CD4-positive, alpha-beta T cell treated with Interleukin-17A for 1 hour (primary cell): ENCODE measurements at places on chromosomes 3 and 15.

- no peak for DNase-seq
Measured at GRCh38 chr3:32542807-32543206, 27.9 kb downstream of the DYNC1LI1 start.

- DNase-seq: no peak
Measured at GRCh38 chr15:36584511-36584910, 5.1 kb downstream of the CDIN1 start.

GRCh38 chr15:32956006-32956405 is 238.2 kb downstream of the GREM1 start:
- no peak for DNase-seq

DNA sequence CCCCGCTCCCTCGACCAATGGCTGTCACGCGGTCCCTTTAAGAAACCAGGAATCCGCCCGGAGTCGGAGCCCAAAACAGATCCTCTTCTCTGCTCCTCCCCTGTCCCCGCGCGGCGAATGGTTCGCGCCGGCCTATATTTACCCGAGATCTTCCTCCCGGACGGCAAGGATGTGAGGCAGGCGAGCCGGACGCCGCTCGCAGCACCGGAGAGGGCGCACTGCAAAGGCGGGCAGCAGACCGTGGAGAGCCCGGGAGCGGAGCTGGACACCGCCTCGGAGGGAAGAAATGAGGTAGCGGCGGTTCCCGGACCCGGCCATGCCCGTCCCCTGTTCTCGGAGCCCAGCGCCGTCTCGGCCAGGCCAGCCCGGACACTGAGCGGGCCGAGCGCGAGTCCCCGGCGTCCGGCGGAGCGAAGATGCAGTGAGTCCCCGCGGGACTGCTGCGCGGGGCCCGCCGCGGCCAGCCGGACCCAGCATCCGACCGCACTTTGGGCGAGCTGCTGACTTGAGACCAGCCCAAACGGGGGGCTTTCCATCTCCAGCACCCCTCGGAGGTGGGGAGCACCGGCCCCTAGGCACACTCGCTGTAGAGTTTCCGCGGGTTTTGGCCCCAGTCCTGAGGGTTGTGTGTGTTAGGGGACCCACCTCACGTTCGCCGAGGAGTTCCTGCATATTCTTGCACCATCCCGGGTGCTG is at the start of gene FAM43A:
FAM43A (plus strand) TSS at position 166 of the 696 bp plus-strand sequence. CDS start 944 bp downstream, outside the sequence.
- peak; percentile 88 for DNase-seq

GRCh38 chr3:167780214-167780883 is 44.8 kb downstream of the SERPINI1 start:
- no peak for DNase-seq

GRCh38 chr3:143145906-143146305 is 26.3 kb downstream of the CHST2 start:
- DNase-seq: no peak

DNA sequence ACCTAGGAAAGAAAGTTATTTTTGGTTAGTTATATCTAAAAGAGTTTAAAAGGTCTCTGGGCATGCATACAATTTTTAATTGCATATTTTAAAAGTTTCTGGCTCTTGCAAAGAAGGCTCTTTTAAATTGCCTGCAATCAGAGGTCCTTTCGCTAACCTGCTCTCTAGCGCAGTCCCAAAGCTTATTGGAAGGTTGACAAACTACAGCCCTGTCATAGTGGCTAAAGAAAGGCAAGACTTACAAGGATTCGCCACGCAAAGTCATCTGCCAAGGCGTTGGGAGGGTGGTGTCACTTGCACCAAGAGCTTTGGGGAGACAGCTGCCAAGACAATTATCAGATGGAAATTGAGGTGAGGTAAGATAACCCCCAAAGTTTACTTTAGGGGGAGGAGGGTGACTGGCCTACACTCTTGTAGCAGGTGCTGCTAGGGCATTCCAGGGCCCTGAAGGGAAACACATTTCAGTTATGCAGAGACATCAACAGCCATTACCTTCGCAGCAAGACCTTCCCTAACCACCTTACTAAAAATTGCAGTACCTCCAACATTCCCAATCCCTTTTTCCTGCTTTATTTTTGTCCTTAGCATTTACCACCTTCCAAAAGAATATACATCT is 606.2 kb downstream of the MAGI1 start:
- DNase-seq: no peak

GRCh38 chr15:90465140-90465929 is 64.4 kb upstream of the CRTC3 start:
- no peak for DNase-seq

GRCh38 chr3:108333961-108334360 is 37.6 kb downstream of the HHLA2 start:
- DNase-seq: no peak

DNA sequence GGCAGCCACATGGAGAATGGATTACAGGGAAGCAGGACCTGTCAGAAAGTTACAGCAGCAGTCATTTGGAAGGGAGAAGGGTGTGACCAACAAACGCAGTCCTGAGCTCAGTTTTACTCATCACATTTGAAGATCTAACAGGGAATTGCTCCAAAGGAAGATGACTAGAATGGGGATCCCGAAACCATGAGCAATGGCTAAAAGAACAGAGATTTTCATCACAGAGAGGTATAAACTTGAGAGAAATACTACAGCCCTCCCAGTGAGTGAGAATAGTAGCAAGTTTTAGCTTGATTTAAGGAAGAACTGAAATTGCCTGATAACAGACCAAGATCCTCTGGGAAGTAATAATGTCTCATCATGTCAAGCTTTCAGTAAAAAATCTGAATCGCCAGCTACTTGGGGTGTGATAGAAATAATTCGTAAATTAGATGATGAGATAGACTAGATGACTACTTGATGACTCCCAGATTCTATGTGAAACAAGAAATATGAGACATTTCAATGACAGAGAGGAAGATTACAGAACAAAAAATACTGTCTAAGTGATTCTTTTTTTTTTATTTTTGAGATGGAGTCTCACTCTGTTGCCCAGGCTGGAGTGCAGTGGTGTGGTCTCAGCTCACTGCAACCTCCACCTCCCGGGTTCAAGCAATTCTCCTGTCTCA is 16.9 kb downstream of the CD47 start:
- no peak for DNase-seq

DNA sequence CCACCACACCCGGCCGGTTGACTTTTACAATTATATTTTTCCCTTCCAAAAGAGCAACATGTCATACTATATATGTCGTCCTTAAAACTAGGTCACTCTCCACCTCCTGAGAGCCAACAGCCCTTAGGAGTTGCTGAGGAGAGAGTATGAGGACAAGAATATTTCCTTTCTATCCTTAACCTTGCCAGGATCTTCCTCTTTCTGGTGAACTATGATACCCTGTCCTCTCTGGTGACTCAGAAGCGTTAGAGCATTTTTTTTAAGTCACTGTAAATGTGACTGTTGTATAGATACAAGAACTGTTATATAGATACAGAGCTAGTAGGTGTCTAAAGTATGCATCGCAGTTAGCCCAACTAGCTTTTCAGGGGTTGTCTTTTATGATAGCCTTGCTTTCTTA is 33.7 kb upstream of the MTHFS start:
- DNase-seq: no peak

GRCh38 chr15:59662260-59662659 is 4.9 kb upstream of the GTF2A2 start:
- no peak for DNase-seq

GRCh38 chr3:75110741-75111140 is 496.3 kb upstream of the CNTN3 start:
- DNase-seq: no peak

- DNase-seq: no peak
Measured at GRCh38 chr15:49707598-49707997, 86.8 kb downstream of the DTWD1 start.

DNA sequence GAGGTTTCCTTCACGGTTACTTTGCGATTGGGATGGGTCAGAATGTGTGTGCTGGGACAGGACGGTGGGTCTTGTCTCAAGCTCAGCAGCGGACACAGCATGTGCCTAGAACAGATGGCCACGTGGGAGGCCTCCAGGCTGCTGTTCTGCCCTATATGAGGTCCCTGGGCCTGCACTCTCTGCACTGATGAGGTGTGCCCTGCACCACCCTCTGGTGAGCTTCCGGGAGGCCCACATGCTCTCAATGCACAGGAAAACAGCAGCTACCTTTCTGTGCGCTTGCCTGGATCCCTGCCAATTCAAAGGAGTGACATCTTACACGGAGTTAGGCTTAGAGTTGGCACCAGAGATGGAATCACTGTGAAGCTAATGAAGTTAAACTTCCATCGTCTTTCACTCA is 59.8 kb downstream of the BOC start:
- DNase-seq: no peak

- peak; percentile 40 for DNase-seq
Measured at GRCh38 chr3:40290396-40290795, 19.1 kb upstream of the EIF1B start.

- DNase-seq: no peak
Measured at GRCh38 chr3:131317667-131318066, 63.9 kb upstream of the NUDT16 start.

DNA sequence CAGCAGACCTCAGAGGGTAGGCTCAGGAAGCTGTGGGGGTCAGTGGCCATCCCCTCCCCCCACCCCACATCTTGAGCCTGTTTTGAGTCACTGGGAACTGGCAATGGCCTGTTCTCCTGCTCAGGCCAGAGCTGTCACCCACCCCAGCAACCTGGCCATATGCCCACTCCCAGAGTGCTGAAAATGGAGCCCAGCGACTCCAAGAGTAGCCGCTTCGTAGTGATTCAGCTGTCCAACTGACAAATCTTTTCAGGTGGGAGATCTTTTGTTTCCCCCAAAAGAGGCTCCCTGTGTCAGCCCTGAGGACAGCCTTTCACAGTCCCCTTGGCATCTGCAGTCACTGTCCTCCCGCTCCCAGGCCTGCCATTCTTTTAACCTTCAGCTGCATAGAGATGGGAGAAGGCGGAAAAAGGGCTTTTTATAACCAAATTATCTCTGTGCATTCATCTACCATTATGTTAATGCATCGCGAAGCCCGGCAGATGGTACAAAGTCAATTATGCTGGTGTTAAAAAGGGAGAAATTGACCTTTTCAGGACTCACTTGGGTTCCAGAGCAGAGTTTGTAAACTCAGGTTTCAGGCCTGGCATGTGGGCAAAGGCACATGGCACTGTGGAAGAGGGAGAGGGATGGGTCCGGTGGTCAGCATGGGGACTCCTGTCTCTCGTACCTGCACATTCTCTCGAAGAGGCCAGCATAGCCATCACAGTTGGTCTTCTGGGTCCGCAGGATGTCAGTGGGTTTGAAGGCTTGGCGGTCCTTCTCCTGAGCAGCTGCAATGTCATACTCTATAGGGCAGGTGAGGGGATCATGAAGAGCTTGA is 32.1 kb downstream of the KY start:
- no peak for DNase-seq

DNA sequence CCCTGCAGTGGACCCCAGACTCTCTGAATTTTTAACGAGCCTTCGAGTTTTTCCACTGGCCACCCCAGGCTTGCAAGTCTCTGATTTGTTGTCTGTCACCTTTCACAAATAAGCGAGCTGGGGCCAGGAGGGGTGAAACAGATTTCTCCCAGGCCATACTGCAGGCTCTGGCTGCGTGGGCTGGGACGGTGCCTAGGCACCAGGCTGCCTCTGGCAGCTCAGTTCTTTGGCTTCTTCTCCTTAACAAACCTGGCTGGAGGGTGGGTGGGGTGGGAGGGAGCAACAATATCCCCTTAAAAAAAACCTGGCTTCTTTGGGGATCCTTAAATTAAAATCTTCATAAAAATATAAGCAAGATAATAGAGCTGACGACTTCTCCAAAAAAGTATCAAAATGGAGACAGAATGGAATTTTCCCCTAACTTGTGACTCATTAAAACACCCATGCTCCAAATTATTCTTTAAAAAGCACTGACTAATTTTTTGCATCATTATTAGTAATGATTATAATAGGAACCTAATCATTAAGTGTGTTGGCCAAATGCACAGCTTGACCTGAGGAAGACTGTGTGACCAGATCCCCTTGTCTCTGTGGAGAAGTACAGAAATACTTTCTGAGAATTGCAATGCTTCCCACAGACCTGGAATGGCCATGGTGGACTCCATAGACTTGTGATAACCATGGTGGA is 84.1 kb downstream of the SNRK start:
- DNase-seq: no peak

DNA sequence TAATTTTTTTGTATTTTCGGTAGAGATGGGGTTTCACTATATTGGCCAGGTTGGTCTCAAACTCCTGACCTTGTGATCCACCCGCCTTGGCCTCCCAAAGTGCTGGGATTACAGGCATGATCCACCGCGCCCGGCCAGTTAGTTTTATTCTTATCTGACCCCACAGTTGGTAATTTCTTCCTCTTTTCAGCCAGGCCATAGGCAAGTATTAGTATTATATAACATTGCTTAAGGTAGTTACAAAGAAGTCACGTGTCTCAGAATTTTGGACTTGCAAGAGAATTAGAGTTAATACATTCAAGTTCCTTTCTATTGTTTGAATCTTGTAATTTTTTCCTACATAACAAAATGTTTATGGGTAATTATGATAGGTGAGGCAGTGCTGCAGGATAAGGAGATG is 334.8 kb downstream of the LPP start:
- no peak for DNase-seq

GRCh38 chr3:14210290-14210688 is 31.7 kb downstream of the LSM3 start:
- no peak for DNase-seq

DNA sequence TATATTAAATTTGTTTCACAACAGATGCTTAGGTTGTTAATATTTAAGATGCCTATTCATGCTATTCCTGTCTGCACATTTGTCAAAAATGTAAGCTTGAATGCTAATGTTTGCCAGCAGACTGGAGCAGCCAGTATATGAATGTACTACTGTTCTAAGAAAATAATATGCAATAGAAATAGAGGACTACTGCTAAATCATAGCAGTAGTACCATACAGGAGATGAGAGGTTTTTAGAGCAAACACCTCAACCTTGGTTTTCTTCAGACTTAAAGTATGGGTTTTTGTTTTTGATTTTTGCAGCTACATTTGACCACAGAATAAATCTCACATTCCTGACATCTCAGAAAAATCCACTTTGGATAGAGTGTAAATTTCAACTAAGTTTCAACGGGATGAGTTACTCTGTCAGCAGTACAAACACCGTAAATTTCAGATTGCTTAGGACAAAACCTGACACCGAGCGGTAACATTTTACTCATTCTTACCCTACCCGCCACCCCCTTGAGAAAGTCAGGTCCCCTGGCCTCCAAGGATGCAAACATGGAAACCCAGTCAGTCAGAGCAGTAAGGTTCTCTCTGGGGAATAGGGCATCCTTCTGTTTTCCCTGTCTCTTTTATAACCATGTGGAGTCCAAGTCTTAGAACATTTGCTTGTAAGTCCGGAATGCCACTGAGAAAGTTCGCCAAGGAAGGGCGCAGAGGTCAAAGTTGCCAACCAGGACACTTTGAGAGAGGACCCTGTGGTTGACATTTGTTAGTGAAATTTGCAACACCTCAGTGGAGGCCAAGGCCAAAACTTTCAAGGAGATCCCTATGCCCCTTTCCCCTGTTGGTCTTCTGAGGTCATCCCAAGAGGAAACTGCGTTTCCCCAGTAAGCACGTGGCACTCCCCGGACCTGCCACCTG is 17.9 kb upstream of the SATB1 start:
- no peak for DNase-seq

- no peak for DNase-seq
Measured at GRCh38 chr15:47711655-47712054, 5.7 kb upstream of the SEMA6D start.

- no peak for DNase-seq
Measured at GRCh38 chr3:14405360-14406238, 3.2 kb downstream of the SLC6A6 start.

- peak; percentile 9 for DNase-seq
Measured at GRCh38 chr3:177928172-177928873, 607.9 kb upstream of the KCNMB2 start.

GRCh38 chr3:37980462-37981347 is 9.9 kb upstream of the VILL start:
- no peak for DNase-seq
